ENCODE measurements at places on chromosomes 7 and 10.
A peak's percentile ranks its signal among the peaks of the same experiment; 100 is the strongest.

DNA sequence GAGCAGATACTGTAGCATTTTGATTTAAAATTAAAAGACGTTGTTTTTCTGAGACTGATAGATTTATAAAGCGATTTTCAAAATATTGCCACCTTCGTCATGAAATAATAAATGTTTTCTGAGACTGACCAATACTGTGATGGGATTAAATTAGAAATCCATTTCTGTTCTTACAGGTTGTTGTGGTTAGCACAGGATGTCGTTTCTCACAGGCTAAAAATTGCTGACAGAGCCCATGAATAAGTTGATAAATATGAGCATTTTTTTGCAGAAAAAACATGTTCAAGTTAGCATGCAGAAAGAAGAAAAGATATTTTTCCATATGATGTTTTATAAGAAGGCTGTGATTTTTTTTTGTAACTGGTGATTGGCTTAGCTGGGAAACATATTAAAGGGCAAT lies 66.8 kb downstream of the POU6F2 start:
- DNase-seq, result no peak

GRCh38 chr7:107213193-107213788 lies 44.5 kb downstream of the HBP1 start:
- no peak for DNase-seq

DNA sequence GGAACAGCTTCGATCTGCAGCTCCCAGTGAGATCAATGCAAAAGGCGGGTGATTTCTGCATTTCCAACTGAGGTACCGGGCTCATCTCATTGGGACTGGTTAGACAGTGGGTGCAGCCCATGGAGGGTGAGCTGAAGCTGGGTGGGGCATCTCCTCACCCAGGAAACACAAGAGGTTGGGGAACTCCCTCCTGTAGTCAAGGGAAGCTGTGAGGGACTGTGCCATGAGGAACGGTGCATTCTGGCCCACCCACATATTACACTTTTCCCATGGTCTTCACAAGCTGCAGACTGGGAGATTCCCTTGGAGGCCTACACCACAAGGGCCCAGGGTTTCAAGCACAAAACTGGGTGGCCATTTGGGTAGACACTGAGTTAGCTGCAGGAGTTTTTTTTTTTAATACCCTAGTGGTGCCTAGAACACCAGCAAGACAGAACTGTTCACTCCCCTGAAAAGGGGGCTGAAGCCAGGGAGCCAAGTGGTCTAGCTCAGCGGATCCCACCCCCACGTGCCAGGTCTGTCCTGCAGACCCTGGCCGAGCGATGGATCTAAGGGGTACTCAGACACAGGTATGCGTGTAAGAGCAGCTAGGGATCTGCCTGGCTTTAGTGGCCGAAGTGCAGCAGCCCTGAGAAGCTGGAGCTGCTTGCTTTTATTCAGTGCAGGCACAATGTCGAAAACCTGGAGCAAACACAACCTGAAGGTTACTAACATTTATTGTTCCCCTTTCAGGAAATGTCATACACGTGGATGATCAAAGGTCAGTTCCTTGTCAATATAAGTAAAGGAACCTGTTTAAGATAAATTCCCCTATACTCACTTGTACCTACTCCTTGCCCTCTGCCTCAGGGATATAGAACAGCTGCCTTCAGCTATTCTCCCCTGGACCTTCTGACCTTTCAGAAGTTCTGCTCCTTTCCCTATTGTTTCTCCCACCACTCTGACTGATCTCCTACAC lies 3.1 kb upstream of the SAMD9 start:
- DNase-seq, result no peak

- no peak for DNase-seq
Observed at GRCh38 chr7:85927226-85927625, 716.5 kb upstream of the GRM3 start.

DNA sequence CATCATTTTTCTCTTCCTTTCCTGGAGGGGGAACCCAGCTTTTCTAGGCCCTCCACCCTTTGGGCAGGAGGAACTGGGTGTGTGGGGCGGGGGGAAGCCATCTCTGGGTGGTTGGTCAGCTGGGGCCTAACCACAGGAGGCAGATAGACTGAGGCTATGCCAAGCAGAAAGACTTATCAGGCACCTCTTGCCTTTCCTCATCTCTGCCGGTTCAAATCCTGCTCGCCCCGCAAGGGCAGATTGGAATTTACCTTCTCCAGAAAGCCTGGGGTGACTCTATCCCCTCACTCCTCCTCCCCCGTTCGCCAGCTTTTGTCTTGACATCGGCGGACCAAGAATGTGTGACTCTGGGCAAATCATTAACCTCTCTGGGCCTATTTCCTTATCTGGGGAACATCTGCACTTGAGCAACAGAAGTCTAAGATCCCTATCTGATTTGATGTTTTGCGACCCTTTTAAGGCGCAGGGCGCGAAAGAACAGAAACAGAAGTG lies 584 bp upstream of the GARS1 start:
- DNase-seq, result peak; percentile 36

- no peak for DNase-seq
Observed at GRCh38 chr10:6165221-6165725, 37.5 kb upstream of the PFKFB3 start.

GRCh38 chr7:32255036-32255435 lies 184.8 kb upstream of the PDE1C start:
- DNase-seq, result no peak

DNA sequence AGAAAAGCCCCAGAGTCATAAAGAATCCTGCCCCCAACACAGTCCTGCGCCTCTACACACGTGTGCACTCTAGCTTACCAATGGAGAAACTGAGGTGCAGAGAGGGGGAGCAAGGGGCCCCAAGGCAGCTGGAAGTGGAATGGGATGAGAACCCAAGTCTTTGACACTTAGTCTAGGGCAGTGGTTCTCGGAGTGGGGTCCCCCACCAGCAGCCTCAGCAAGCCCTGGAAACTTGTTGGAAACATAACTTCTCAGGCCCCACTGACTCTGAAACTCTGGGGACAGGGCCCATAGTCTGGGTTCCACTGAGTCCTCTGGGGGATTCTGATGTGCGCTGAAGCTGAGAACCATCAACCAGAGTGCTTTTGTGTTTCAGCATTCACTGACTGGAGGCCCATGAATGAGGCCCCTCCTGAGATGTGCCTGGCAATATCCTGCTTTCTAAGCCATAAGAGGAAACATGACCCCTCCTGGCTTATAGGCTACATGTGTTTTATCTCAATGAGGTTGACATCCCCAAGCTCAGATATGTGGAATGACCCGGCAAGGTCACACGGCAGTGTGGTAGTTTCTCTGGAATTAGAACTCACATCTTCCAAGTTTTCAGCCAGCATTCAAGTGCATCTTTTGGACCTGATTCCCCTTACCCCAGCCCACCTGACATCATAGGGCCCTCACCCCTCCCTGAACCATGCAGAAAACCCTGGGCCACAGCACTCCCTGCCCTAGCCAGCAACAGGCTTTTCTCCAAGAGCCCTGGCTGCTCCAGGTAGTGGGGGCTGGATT lies 147.3 kb upstream of the PCBD1 start:
- DNase-seq, result no peak

- DNase-seq, result peak; percentile 31
Observed at GRCh38 chr7:41122256-41122987, 580.5 kb downstream of the INHBA start.

GRCh38 chr10:54796881-54797280 lies 4.2 kb downstream of the PCDH15 start:
- no peak for DNase-seq

All from MV-4-11 (cell line).